ENCODE measurements at places on chromosomes 12 and 14.
A peak's percentile ranks its signal among the peaks of the same experiment; 100 is the strongest.

DNA sequence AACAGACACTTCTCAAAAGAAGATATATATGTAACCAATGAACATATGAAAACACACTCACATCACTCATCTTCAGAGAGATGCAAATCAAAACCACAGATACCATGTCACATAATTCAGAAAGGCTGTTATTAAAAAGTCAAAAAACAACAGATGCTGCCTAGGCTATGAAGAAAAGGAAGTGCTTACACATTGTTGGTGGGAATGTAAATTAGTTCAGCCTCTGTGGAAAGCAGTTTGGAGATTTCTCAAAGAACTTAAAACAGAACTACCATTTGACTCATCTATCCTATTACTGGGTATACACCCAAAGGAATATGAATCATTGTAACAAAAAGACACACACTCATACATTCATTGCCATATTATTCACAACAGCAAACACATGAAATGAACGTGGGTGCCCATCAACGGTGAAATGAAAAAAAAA is 35.1 kb downstream of the EIF2S3B start:
- DNase-seq = no peak

- no peak for DNase-seq
Measured at GRCh38 chr14:27040552-27040951, 442.7 kb upstream of the NOVA1 start.

- no peak for DNase-seq
Measured at GRCh38 chr12:113466454-113467141, 5.1 kb downstream of the LHX5 start.

GRCh38 chr14:52080808-52081755 is 12.2 kb upstream of the NID2 start:
- DNase-seq = no peak

- DNase-seq = no peak
Measured at GRCh38 chr14:84403585-84403984, 1126.4 kb upstream of the FLRT2 start.

DNA sequence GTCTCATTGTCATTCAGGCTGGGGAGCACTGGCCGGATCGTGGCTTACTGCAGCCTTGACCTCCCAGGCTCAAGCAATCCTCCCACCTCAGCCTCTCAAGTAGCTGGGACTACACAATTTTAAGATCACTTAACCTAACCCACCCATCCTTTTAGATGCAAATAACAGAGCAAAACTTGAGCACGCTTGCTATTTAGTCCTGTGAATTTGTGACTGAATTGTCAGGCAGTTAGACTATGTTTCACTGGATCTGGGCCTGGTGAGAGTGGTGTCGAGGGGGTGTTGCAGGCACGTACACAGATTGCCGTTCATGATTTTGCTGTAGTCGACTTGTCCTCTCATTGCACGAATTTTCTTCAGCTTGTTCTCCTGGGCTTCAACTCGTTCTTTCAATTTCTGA is 38.2 kb downstream of the ZFYVE21 start:
- no peak for DNase-seq

GRCh38 chr14:50860478-50861086 is 11.3 kb upstream of the ABHD12B start:
- peak; percentile 49 for DNase-seq
